Stimulated activated CD8-positive, alpha-beta memory T cell treated with anti-CD3 and anti-CD28 coated beads, Interleukin-7, amount 100 ng/mL, for 1 hour (primary cell): ENCODE measurements at places on chromosomes 1 and 21.
A peak's percentile ranks its signal among the peaks of the same experiment; 100 is the strongest.

DNA sequence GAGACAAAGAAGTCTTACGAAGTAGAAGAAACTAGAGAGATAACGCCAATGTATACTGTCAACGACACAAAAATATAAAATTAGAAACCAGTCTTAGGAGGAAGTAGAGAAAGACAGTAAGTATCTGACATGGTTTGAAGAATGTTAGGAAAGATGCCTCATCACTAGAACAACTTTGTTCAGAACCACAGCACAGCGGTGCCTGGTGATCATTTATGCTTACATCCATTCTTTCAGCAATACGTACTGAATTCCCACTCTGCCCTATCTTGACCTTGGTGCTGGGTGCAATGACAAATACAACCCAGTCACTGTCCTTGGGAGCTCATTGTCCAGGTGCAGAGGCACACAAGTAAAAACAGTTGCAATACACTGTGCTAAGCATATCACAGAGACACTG, 104.4 kb downstream of the TM2D1 start:
- no peak for DNase-seq

DNA sequence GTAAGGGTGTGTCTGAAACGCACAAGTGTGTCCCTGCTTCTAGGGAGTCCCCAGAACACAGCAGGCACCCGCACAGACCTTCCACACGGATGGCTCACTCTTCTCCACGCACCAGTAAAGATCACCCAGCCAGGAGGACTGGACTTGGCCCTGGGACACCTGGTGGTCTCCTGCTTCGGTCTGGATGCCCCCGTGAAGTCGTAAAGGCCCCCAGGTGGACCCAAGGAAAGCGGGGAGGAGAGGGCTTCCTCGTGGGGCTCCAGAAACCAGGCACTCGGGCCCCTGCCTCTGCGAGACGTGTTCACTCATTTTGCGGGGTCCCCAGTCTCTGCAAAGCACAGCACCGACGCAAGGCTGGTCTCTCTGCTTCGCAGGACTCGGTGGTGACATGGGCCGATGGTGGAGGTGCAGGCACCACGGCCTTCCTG, 20.2 kb upstream of the COL6A2 start:
- no peak for DNase-seq

GRCh38 chr1:53947172-53947907, 1.2 kb downstream of the LRRC42 start:
- DNase-seq, result no peak

GRCh38 chr1:85058786-85059185, 10.5 kb upstream of the MCOLN3 start:
- no peak for DNase-seq

DNA sequence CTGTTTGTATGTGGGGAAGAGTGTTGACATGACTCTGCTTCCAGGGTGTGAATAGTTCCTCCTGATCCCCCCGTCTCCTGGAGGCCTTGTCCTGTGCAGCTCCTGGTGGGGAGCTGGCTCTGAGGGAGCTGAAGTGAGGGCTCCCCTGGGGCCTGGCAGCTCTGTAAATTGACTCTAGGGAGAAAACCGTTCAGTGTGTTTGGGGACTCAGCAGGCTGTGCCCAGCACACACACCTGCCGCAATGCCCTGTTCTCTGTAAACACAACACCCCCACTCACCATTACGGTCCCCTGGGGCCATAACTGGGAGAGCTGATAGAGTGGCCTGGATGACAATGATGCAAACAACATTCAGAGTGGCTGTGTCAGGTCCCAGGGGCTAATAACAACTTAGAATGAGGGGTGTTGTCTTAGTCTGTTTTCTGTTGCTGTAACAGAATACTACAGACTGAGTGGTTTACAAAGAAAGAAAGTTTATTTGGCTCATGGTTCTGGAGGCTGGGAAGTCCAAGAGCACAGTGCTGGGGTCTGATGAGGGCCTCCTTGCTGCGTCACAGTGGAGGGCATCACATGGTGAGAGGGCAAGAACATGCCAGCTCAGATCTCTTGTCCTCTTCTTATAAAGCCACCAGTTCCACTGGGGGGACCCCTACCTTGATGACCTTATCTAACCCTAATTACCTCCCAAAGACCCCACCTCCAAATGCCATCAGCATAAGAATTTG, 15.3 kb downstream of the ADORA1 start:
- DNase-seq, result no peak

DNA sequence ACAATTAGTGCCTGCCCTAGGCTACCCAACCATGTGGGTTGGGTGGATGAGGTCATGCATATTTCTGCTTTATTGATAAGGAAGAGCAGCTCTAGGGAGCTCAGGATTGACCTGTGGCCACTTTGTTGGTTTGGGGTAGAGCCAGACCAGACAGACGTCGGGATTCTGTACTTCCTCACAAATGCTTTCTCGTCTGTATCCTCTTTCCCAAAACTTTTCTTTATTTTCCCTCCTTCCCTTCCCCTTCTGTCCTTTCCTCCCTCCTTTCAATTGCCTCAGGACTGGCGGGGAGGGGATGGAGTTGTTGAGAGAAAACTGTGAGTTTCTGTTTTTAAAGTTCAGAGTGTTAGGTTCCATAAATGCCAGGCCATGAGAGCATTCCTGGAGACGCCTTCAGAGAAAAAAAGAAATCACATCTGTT, 68.0 kb downstream of the UCK2 start:
- DNase-seq, result no peak

DNA sequence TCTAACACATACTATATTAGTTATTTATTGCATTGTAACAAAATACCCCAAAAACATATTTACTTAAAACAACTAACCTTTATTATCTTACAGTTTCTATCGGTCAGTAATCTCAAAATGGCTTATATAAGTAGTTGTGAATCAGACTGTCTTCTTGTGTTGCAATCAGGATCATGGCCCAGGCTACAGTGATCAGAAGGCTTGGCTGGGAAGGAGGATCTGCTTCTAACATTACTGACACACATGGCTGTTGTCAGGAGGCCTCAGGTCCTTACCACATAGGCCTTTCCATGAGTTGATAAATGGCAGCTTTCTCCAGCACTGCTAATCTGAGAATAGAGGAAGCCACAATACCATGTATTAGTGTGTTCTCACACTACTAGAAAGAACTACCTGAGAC, 33.7 kb downstream of the CFH start:
- no peak for DNase-seq

- DNase-seq, result no peak
Measured at GRCh38 chr1:69104894-69105293, 462.8 kb upstream of the LRRC7 start.

DNA sequence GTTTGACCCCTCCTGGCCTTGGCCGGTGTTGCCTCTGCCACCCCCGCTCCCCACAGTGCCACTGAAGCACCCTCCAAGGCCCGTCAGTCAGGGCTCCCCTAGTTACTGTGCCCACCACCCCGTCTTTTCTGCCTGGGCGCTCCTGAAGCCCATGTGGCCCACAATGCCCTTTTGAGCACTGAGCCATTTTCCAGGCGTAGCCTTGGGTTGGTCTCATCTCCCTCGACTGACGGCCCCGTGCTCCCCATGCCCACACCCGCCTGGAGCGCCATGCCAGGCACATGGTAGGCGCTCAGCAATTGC, 107.9 kb downstream of the WDR4 start:
- DNase-seq, result no peak

- no peak for DNase-seq
Measured at GRCh38 chr1:59332983-59333382, 36.1 kb downstream of the FGGY start.

- DNase-seq, result no peak
Measured at GRCh38 chr1:54024358-54024757, 6.4 kb upstream of the LDLRAD1 start.

GRCh38 chr1:117093091-117093534, 28.4 kb downstream of the TRIM45 start:
- no peak for DNase-seq

DNA sequence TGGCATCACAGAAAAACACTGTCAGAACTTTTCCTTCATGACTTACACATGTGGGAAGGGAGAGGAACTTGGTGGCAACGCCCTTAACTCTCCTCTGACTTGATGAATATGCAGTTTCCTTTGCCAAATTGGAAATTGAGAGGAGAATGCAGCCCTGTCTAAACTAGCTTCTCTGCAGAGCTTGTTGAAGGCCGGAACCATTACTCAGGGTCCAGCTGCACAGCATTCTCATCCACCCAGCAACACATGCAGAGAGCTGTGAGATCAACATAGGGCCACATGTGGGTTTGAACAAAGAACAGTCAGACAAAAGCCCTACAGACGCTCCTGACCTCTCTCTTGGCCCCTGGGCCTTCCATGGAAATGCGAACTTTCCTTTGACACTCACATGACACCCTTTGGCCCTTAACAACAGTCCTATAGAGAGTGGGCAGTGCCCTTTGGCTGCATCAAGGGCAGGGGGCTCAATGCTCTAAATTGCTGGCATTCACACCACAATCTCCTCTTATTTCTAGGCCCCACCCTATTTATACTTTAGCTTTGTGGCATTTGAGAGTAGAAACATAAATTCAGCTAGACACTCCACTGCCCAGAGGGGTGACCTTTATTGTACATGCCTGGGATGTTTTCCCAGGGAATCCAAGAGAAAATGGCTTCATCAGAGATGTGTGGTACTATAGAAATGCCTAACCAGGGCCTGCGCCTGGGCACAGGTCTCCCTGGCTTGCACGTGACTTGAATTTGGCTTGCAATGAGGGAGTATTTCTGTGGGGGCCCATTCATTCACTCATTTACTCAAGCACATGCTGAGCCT, 64.4 kb downstream of the CDC7 start:
- DNase-seq, result no peak

GRCh38 chr1:154006136-154006535, 15.6 kb downstream of the RPS27 start:
- no peak for DNase-seq

GRCh38 chr1:177927021-177927596, 42.7 kb downstream of the SEC16B start:
- DNase-seq, result no peak

DNA sequence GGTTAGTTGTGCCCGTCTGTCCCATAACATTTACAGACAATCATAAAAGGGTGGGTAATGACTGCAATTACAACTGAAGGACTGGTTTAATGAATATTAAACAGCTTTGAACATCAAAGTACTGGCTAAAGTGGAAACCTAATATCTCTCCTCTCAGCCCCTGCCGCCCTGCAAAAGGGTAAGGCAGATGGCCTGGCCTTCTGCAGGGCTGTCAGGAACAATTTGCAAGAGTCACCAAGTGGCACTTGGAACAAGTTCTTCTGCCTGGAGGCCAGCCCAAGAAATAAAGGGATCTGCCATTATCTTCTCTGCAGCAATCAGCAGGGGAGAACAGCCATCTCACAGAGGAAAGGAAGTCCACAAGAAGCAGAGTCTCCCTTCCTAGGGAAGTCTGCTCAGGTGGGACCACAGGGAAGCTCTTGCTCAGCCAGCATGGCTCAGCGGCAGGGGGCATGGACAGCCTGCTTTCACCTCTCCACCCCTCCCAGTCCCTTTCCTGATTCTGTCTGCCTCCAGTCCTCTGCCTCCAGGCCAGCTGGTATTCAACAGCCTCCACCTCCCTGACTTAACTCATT, 96.1 kb downstream of the TRABD2B start:
- no peak for DNase-seq

GRCh38 chr21:17295997-17296396, 216.8 kb upstream of the CXADR start:
- DNase-seq, result no peak

DNA sequence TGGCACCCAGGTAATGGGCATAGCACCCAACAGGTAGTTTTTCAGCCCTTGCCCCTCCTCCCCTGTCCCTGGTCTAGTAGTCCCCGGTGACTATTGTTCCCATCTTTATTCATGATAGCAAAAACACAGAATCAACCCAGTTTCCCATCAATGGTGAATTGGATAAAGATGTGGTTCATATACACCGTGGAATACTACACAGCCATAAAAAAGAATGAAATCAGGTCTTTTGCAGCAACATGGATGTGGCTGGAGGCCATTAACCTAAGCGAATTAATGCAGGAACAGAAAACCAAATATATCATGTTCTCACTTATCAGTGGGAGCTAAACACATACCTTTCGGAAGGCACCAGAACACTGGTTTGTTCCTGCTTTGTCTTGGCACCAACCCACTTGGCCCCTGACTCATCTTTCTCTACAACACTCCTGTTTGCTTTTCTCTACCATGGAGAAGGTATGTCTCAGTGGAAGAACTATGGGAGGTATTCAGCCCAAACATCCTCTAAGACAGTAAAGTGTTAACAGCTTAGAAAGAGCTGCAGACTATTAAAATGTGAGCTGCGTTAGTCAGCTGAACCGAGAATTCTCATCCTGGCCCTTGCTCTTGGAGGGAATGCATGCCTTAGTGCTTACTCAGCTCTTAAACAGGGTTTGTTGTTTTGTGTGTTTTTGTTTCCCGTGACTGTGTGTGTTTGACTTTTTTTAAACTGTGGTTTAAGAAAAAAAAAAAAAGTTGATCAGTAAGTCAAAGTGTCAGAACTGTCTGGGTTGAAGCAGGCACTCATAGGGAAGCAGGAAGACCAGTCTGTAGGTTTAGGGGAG, 203.0 kb downstream of the TOMM20 start:
- DNase-seq, result no peak

- DNase-seq, result peak; percentile 21
Measured at GRCh38 chr1:160797861-160798273, 1.9 kb downstream of the LY9 start.

- no peak for DNase-seq
Measured at GRCh38 chr1:185398599-185398998, 81.6 kb upstream of the IVNS1ABP start.

GRCh38 chr1:219713981-219714381, 101.1 kb upstream of the ZC3H11B start:
- no peak for DNase-seq

DNA sequence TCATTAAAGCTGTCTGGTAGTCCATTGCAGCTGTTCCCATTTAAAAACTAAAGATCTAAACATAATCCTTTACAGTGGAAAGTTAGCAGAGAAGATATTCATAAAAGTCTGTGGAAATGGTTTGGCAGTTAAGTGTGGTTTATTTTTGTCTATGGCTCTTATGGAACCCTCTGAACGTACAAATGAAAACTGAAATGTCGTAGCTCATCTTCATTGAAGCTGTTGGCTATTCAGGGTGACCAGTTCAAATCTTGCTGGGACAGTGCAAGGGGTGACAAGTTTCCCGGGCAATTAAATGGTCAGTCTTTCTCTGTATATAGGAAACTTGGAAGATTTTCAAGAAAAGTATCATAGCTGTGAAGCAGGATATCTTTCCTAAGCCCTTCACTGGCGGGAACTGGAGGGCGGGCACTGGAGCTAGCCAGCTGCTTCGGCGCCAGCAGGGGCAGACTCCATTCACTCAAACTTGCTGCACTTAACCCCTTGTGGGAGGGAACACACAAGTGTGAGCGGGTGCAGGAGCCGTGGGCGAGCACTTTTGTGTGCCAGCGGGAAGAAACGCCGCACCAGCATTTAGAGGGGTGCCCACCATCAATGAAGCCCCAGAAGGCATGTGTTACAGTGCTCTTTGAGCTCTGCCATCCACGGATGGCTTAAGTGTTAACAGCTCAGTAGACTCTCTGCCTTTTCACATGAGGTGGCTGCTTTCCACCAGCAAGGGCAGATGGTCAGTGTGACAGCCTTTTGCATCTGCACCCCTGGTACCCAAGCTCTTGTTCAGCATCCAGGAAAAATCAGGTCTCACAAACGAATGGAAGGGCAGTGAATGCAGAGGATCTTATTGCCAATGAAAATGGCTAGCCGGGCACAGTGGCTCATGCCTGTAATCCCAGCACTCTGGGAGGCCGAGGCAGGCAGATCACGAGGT, 232.1 kb upstream of the KAZN start:
- no peak for DNase-seq

- DNase-seq, result peak; percentile 77
Measured at GRCh38 chr1:153796786-153797659, 21.8 kb downstream of the SLC27A3 start.
